ENCODE measurements at places on chromosomes 13 and 19. TPM values are rescaled to one million over a fixed set of nuclear protein-coding genes. Genes with fewer than 3 reads are reported as not detected.

Gene C3
- polyA plus RNA-seq = not detected

- DNase-seq = no peak
Observed at GRCh38 chr19:8107301-8107903, 42.0 kb downstream of the FBN3 start.

DNA sequence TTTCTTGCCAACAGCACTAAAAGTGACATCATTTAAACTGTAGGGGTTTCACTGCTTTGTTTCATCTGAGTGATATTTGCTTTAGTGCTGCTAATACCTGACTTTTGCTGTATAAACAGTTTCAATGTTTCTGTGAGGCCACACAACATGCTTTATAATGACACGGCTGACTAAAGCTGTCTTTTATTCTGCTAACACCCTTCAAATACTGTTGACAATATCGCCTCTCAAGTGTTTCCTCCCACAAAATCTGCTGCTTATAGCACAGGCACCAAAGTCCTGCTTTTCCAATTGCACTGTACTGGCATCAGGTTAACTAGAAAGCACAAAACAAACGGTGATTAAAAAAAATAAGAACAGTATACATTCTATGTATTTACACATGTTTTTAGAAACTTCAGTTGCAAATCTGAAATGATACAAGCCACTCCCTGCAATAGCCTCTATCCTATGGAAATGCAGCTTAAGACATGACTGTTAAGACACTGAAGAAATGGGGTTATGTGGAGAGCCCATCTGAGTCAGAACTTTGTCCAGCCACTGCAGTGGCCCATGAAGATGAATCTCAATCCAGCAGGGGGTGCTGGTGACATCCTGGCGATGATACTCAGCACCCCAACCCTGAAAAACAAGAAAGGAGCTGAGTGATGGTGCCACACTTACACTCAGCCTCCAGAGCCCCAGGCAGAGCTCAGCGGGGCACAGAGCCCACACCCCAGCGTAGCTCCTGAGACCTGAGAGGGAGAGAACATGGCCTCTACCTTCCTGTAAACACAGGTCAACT, 29.4 kb downstream of the RFXAP start:
- no peak for DNase-seq

- DNase-seq = no peak
Observed at GRCh38 chr19:45495178-45495577, 1.7 kb downstream of the RTN2 start.

DNA sequence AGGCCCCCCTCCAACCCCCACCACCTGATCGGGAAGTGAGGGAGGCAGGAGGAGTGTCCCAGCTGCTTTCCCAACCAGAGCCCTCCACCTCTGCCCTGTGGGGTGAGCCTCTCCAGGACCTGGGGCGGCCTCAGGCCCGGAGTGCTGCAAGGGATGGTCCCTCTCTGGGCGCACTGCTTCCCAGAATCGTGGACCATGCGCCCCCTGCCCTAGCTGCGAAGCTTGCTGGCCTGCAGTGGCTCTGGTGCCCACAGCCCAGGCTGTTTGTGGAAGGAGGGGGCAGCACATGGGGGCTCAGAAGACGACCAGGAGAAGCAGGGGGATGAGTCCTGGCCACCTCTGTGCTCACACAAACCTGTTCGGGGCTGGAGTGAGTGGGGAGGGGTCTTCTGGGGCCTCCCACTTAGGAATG, 33.6 kb downstream of the CEBPG start:
- DNase-seq = no peak

Data from immature natural killer cell (primary cell).